ENCODE measurements at places on chromosomes 13 and 19. TPM values are rescaled to one million over a fixed set of nuclear protein-coding genes. Genes with fewer than 3 reads are reported as not detected.

The NRTN gene
- 0.17 TPM for polyA plus RNA-seq

GRCh38 chr13:95115525-95115924 is 185.7 kb downstream of the ABCC4 start:
- DNase-seq = no peak

The ZNF345 gene
- 1.5 TPM for polyA plus RNA-seq

GRCh38 chr13:74009100-74009668 is 125.0 kb downstream of the KLF12 start:
- no peak for DNase-seq

GRCh38 chr19:29622166-29623070 is 16.3 kb downstream of the POP4 start:
- no peak for DNase-seq

DNA sequence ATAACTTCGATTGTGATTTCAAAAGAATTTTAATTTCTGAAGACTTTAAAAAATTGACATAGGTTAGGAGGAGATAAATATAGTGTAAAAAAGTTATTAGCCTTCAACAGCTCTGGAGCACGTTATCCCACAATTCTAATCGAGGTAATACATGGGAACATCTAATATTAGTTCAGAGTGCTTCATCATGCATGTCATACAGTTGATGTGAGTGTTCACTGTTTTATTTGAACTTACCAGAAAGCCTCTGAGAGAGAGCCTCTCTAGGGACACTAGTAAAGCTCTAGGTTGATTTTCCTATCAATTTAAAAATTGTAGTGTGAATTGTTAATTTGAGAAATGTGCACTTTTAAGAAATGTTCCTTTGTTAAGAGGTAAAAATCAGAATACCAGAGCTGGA is 140.4 kb downstream of the LMO7 start:
- no peak for DNase-seq

The KLK7 gene
- polyA plus RNA-seq = not detected

Measured in IMR-90 (cell line).